Upper lobe of right lung (tissue), 1 donor: ENCODE measurements at places on chromosomes 11 and 22.

GRCh38 chr11:119147604-119148333, 1.1 kb upstream of the ABCG4 start:
- no peak for DNase-seq

GRCh38 chr11:16596231-16596630, 142.2 kb upstream of the C11orf58 start:
- DNase-seq = no peak

GRCh38 chr11:116558504-116559211, 214.1 kb downstream of the BUD13 start:
- no peak for DNase-seq

DNA sequence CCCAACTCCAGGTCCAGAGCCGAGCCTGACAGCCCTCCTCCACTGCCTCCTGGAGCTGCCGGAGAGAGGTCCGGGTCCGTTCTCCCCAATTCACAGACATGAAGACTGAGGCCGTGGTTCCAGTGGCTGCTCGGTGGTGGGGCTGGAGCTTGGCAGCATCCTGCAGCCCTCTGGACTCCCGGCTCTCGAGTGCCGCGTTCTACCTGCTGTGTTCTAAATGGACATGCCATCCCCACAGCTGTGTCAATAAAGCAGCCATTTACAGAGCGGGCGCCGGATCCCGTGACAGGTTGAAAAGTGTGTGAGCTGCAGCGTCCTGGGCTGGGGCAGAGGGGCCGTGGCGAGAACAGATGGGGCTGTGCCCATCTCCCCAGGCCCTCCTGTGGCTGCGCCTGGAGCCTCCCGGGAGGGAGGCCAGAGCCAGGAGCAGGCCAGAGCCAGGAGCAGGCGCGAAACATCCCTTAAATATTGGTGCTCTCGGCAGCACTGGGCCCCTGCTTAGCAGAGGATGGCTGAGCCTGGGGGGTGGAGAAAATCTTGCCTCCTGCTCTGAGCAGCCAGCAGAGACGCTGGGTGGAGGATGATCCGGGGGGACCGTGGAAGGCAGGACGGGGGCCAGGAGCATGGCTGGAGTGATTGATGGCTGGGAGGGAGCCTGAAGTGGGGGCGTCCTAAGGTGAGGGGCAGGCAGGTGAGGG, 46.2 kb downstream of the FLRT1 start:
- no peak for DNase-seq
